ENCODE measurements at places on chromosomes 4 and X.

DNA sequence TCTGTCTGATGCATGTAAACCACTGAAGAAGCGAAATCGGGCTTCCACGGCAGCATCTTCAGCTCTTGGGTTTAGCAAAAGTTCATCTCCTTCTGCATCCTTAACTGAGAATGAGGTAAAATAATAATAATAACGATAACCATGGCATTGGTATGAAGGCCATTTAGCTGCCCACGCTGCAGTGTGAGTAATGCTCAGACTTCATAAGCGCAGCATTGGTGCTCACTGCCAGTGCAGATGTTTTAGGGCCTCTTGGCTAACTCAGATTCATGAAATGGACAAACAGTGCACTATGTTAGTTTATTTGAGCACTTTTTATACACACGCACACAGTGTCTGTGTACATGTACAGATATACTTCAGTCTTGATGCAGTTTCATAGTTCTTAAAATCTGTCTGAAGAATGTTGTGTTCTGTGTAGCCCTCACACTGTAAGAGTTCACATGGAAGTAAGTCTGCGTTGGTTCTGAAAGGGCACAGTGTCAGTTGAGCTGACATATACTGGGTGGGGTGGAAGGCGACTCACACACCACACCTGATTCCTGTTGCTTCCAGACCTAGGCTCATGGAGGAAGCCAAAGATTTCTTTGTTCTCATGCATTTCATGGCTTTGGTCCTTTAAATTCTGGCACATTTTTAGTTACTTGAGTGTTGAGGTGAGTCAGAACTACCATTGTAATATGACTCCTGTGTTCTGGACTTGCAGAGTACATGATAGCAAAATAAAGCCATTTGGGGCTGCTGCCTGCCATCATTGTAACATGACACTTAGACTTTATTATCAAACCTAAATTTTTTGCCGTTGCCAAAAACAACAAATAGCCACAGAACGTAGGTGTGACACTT lies 68.7 kb downstream of the NSD2 start:
- no peak for DNase-seq

- no peak for DNase-seq
Measured at GRCh38 chr4:165663411-165663810, 209.6 kb upstream of the TLL1 start.

- no peak for DNase-seq
Measured at GRCh38 chr4:53573696-53574095, 17.6 kb downstream of the LNX1 start.

GRCh38 chr4:139223682-139224317 lies 46.8 kb upstream of the ELF2 start:
- no peak for DNase-seq

- DNase-seq, result no peak
Measured at GRCh38 chrX:106150701-106151100, 17.4 kb upstream of the PWWP3B start.

DNA sequence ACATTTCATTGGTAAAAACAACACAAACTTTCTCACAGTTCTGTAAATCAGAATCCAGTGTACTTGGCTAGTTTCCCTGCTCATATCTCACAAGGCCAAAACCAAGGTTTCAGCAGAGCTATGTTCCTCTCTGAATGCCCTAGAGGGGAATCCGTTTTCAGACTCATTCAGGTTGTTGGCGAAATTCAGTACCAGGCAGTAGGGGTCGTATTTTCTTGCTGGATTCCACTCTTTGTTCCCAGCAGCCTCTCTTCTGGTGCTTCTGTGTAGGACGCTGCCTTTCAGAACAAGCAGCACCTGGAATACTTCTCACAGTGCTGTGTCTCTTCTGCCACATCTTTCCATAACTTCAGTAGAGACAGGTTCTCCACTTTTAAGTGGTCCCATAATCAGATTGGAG lies 351.9 kb downstream of the PCDH18 start:
- no peak for DNase-seq

- DNase-seq, result no peak
Measured at GRCh38 chr4:165418073-165418472, 39.3 kb downstream of the CPE start.

DNA sequence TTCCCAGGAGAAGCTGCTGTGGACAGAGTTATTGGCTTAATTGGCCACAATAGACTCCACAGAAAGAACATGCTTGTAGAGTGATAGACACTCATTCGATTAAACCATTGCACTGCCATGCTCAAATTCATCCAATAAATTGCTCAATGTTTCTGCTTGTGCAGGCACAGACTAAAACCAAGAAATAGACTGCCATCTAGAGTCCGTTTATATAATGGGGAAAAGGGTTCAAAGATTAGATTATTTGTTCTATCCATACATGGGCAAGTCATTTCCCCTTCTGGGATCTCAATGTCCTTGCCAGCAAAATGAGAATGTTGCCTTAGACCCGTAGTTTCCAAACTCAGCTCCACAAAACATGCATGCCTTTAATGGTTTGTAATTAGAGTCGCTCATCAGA lies 8.7 kb downstream of the SMIM10 start:
- DNase-seq, result no peak

GRCh38 chr4:81982846-81983540 lies 390.8 kb downstream of the HNRNPD start:
- DNase-seq, result no peak

DNA sequence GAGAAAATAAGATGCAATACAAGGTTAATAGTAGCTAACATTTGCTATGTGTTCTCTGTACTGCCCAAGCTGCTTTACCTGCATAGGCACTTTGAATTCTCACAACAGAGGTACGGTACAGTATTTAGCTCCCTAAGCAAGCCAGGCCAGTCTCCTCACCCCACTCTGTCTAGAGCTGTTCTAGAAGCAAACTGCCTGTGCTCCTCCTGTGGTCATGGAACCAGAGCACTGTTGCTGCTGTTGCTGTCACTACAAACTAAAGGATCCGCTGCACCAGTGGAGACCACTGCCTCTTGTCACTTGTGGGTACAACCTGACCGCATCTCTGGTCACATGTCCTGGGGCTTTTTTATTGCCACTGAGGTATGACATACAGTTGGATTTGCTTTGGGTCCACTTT lies 19.6 kb downstream of the ZNF330 start:
- no peak for DNase-seq

DNA sequence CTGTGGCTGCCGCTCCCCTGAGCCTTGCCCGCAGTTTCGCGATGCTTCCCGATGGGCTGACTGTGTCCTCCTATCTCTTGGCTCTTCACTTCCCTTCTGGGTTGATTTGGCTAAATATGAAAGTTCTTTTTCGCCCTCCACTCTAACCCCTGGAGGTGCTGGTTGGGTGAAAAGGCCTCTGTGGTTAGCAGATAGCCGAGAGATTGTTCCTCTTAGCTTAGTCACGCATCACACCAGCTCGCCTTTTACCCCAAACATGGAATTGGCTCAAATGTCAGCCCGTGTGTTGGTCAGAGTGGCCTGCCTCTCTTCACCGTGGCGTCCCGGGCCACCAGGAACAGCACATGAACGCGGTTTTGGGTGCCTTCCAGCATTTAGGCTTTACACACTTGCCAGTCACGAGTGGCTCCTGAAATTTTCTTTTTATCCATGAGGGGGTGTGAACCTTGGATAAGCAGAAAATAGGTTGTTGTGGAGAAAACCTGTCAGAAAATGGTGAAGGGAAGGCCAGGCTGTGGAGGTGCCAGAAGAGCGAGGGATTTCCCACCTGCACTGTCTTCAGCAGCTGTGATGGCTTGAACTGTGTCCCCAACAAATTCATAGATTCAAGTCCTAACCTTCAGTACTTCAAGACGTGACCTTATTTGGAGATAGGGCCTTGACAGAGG lies 8.9 kb downstream of the CLCN4 start:
- no peak for DNase-seq

GRCh38 chr4:84317513-84317912 lies 181.6 kb downstream of the NKX6-1 start:
- no peak for DNase-seq

DNA sequence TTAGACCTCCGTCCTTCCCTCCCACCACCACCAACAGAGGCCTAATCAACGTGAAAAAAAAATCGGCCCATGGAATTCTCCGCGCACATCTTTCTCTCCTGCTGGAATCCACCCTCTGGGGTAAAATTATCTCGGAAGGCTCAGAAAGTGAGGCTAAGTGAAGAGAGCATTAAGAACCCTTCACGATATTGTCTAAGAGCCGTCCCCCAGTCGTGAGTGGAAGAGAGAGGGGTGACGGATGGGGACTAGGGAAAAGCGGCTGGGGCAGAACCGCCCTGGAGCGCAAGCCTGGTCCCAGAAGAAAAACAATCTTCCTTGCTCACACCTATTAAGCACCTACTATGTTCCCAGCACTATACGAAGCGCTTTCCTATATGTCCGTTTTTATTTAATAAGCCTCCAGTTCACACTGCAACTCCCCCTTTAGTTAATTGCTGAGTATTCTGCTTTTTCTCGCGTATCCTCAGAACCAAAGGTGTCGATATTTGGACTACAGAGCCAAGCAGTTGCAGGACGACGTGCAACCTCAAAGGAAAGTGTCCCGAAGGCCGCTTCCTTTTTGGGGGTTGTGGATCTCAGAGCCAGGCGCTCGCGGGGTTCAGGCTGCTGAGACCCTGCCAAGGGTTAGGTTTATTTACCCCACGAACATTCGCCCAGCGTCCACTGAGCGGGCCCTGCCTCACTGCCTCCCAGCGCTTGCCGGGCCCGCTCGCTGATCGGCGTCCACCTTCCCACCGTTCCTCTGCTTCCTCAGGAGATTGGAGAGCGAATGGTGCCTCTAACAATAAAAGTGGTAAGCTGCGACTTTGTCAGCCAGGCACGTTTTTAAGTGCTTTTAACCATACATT lies 889 bp downstream of the MGARP start:
- no peak for DNase-seq

DNA sequence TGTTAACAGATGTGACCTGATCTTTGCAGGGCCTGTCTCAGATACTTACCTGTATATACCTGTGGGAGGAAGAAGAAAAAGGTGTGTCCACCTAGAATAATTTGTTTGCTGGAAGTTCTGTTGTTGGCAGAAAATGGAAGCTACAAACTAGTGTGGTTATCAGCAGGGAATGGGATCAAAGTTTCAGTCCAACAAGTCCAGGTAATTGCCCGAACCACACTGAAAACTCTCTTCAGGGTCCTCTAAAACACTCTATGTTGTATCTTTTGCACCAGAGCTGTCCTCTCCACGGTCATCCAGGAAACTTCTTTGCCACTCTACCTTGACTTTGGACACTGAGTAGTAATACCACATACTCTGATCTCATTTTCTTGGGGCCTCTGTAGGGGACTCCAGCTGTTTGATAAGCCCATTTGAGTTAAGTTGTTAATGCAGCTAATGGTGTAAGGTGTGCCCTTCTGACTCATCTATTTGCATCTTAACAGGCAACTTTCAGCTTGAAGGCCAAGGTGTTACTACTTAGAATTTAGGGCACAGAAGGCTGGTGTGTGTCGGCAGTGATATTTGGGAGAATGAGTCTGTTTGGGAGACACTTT lies 38.7 kb upstream of the GATB start:
- DNase-seq, result no peak

DNA sequence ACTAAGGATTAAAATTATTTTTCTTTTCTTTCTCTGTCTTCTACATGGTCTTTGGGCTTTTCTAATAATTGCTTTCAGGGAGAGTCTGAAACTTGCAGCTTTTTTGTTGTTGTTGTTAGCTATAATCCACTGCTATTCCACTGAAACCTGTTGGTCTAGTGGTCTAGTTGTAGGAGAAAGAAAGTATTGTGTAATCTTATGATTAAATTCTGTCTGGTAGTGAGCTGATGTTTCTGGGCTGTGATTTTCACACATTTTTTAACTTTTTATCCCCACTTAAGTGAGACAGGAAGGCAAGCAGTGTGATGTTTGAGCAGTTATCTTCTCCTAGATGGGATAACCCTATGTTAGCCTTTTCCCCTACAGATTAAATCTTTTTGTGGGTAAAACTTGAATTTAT lies 825.2 kb downstream of the PCDH7 start:
- DNase-seq, result no peak

DNA sequence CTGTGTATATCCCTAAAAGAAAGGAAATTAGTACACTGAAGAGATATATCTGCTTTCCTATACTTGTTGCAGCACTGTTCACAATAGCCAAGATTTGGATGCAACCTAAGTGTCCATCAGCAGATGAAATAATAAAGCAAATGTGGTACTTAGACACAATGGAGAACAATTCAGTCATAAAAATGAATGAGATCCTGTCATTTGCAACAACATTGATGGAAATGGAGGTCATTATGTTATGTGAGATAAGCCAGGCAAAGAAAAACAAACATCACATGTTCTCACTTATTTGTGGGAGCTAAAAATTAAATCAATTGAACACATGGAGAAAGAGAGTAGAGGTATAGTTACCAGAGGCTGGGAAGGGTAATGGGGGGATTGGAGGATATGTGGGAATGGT lies 611.9 kb downstream of the STPG2 start:
- DNase-seq, result no peak

DNA sequence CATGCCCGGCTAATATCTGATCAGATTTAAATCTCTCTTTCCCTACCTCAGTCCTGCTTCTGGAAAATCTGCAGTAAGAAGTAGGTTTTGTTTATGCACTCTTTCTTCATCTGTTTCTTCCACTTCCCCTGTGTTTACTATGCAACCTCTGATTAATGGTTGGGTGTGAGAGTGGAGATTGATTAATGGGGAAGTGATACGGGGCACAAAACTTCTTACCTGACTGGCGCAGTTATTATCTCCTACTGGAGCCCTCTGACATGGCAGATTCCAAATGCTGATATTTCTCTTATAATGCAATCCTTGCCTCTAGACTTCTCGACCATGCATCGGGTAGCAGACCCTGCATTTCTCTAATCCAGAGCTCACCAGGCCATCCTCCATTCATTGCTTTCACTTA lies 60.2 kb upstream of the HPGD start:
- no peak for DNase-seq

GRCh38 chr4:182812916-182813315 lies 104.3 kb downstream of the DCTD start:
- DNase-seq, result no peak

DNA sequence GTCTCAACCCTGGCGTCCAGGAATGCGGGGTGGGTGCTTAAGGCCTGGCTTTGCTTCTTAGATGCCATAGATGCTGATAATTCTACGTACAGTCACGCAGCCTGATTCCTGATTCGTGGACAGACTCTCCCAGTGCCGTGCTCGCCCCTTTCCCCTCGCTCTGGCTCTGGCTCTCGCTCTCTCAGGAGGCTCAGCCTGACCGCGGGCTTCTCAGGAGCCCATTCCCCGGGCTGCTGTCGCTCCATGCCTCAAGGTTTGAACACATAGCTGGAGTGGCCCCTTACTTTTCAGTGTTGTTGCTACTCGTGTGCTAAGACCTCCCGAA lies 59.2 kb upstream of the ZC4H2 start:
- no peak for DNase-seq

DNA sequence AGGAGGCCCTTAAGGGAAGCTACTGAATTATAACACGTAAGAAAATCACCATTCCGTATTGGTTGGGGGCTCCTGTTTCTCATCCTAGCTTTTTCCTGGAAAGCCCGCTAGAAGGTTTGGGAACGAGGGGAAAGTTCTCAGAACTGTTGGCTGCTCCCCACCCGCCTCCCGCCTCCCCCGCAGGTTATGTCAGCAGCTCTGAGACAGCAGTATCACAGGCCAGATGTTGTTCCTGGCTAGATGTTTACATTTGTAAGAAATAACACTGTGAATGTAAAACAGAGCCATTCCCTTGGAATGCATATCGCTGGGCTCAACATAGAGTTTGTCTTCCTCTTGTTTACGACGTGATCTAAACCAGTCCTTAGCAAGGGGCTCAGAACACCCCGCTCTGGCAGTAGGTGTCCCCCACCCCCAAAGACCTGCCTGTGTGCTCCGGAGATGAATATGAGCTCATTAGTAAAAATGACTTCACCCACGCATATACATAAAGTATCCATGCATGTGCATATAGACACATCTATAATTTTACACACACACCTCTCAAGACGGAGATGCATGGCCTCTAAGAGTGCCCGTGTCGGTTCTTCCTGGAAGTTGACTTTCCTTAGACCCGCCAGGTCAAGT lies 6.9 kb upstream of the MSANTD1 start:
- no peak for DNase-seq

Measured in stimulated activated CD8-positive, alpha-beta memory T cell treated with anti-CD3 and anti-CD28 coated beads, Interleukin-4, amount 100 ng/mL, for 1 hour (primary cell).